ENCODE measurements at places on chromosomes 2 and 18.

- no peak for DNase-seq
These were observed 80.3 kb downstream of the ST6GAL2 start for GRCh38 chr2:106805716-106806115.

- DNase-seq = peak; percentile 18
These were observed 10.0 kb upstream of the GCA start for GRCh38 chr2:162333968-162334367.

DNA sequence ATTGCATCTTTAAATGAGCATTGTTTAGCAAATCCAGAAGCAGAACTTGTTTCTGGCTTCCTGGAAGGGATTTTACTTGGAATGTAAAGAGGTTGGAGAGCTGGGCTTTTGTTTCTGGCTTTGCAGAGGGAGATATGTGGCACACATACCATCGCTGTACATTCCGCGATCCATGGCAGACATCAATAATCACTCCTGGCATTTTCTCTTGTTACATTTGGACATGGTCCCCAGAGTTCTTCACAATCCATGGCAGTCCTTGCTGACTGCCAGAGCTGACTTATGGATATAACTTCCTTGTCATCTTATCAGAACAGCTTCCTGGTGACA, 445.6 kb upstream of the SPRED2 start:
- DNase-seq = no peak

DNA sequence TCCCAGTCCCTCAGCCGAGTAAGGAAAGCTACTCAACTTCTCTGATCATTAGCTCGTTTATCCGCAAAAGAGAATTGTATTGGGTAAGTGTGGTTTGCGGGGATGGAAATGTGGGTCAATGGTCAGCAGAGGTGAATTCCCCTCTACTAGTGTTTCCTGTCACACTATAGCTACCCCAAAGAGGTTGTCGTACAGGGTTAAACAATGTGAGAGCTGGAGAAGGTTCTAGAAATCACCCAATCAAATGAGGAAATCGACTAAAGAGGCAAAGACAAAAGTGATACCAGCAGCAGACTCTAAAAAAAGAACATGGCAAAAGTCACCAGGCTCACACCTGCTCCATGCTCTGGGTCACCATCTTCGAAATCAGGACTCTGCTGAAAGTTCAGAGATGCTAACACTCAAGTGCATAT, 144.7 kb upstream of the ITGA4 start:
- no peak for DNase-seq

- no peak for DNase-seq
These were observed 109.4 kb upstream of the FANCL start for GRCh38 chr2:58350484-58350883.

GRCh38 chr2:15006667-15007066, 374.1 kb downstream of the LRATD1 start:
- DNase-seq = no peak

- no peak for DNase-seq
These were observed 227.3 kb downstream of the XIRP2 start for GRCh38 chr2:167115541-167115940.

- DNase-seq = no peak
These were observed 35.3 kb downstream of the COL6A3 start for GRCh38 chr2:237378650-237379049.

DNA sequence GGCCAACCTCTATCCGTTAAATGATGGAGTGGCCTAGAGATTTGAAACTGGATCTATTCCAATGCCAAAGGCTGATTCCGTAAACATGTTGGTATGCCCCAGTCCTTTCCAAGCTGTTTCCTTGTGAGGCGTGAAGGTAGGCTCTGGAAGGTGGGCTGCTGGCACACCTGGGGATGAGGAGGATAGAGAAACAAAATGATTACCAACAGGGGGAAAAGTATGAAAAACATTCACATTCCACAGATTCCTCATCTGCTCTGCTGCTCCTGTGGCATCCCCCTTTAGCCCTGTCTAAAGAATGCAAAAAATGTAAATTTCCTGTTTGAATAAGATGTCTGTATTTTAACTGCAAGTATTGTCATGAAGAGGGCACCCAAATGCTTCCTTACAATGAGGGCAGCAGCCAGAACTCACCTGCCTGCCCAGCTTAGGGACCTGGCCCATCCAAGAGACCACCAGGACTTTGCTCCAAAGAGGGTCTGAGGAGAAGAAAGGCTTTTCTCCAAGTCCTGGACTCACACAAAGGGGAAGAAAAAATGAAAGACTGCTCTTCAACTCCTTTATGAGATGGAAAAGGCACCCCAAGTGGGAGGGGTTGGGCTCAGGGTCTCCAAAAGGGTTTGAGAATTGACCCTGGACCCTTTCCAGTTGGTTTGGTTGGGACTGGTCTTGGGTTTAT, 132.3 kb upstream of the PELI1 start:
- peak; percentile 75 for DNase-seq

- no peak for DNase-seq
These were observed 37.8 kb upstream of the TMEM18 start for GRCh38 chr2:715038-715437.

- DNase-seq = peak; percentile 83
These were observed 1.0 kb downstream of the RTN4 start for GRCh38 chr2:55049043-55049820.

DNA sequence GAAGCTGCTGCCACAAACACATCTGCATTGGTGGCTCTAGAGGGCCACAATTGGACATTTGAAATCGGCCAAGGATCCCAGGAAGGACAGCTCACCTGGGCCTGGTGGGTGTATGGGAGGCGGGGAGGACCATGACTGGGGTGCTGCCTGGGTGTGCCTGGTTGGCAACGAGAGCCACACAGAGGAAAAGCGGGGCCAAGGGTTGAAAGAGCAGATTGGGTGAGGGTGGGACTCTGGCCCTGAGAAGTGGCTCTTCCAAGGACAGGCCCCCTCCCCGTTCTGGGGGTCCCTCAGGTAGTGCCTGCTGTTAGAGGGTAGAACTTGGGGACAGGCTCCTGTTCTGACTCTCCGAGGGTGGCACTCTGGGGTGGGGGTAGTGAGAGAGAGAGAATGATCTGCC, 102.9 kb downstream of the CLIP4 start:
- no peak for DNase-seq

- peak; percentile 93 for DNase-seq
These were observed at the start of gene ATAD2B for GRCh38 chr2:23926750-23927571. ATAD2B (minus strand) TSS chr2:23927123; CDS start chr2:23926770, 353 bp downstream.

All from fibroblast of upper back skin (primary cell).